T follicular helper cell (primary cell): ENCODE measurements at places on chromosomes 7 and 10.
A peak's percentile ranks its signal among the peaks of the same experiment; 100 is the strongest.

- DNase-seq, result no peak
Measured at GRCh38 chr10:117260084-117260483, 19.2 kb downstream of the SLC18A2 start.

- DNase-seq, result peak; percentile 36
Measured at GRCh38 chr7:45259966-45260646, 102.5 kb downstream of the RAMP3 start.

DNA sequence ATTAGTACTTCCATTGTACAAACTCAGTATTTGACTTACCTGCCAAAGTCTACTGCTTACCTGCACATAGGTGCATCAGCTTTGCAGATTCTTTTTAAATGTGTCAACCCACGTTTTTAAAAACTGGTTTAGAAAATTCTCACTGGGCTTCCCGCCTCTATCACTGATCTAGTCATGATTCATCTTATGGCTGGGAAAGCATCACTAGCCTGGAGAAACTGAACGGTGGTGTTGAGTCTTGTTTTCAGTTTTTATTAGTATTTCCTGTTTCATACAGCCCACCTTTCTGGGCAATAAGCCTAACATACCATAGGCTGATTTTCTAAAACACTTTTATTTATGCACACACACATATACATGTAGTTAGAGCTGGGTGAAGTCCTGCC, 19.7 kb downstream of the DOCK1 start:
- DNase-seq, result no peak

- no peak for DNase-seq
Measured at GRCh38 chr10:85124603-85125051, 796.2 kb downstream of the CCSER2 start.

GRCh38 chr10:54060572-54060971, 740.5 kb downstream of the PCDH15 start:
- DNase-seq, result no peak

- peak; percentile 21 for DNase-seq
Measured at GRCh38 chr10:89207181-89207800, at the start of gene CH25H. Gene CH25H, minus strand, starts transcription at chr10:89207317. Its CDS starts 25 bp downstream, at chr10:89207292.

GRCh38 chr7:2441430-2442058, 34.7 kb downstream of the GRIFIN start:
- DNase-seq, result no peak

GRCh38 chr7:81993186-81993585, 223.3 kb upstream of the HGF start:
- no peak for DNase-seq

GRCh38 chr7:143512488-143513340, 35.0 kb downstream of the TAS2R41 start:
- no peak for DNase-seq

GRCh38 chr10:89973326-89973725, 271.9 kb downstream of the KIF20B start:
- no peak for DNase-seq

DNA sequence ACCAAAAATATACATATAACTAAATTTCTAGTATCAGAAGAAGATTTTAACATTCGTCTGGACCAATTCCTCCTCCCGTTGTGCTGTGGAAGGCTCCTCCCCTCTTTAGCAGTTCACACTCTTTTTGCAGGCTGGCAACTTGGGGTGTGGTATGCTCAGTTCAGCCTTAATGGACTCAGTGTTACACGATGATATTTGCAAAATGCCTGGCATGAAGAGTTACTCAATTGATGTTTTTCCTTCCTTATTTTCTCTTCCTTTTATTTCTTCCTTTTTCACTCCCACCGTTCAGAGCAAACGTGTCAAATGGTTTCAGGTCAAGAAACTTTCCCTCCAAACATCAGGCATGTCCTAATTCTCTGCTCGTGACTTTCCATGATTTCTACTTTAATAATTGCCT, 248.3 kb downstream of the PHF14 start:
- no peak for DNase-seq

GRCh38 chr7:137847568-137848050, 835 bp upstream of the DGKI start:
- DNase-seq, result no peak
